ENCODE measurements at places on chromosomes 1 and 21. TPM values are rescaled to one million over a fixed set of nuclear protein-coding genes. Genes with fewer than 3 reads are reported as not detected.

DNA sequence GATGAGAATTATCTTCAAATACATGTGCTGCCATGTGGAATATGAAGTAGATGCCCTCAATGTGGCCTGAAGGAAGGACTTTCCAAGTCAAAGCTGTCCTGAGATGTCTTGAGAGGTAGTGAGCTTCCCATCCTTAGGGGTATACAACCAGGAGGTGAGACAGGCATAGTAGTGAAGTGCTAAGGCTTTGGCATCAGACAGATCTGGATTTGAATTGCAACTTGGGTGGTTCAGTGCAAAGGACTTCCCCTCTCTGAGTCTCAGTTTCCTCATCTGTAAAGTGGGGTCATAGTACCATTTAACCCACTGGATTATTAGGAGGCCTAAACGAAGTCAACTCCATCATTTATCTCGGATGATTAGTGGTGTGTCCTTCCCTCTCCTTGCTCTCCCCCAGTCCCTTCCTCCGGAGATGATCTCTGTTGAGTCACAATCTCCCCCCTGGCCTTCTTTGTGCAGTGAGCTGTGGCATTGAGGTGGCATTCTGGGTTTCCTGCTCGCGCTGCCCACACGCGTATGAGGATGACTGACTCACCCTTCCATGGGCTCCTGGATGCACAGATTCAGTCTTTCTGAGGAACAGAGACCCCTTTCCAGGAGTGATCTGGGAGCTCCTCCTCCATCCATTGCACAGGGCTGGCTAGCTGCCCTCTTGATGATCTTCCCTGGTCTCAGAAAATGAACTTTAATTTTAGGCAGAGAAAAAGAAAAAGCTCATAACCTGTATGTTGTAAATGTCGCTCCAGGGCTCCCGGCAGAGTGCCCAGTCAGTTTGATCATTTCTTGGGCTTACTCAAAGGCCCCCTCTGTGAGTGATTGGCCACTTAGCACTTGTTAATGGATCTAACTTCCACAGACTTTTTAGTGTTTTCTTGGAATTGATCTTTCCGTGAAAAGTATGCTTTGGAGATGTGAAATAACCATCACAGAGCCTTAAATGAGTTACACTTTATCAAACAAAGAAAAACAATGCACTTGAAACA is 354.6 kb downstream of the PTPRU start:
- no peak for DNase-seq

DNA sequence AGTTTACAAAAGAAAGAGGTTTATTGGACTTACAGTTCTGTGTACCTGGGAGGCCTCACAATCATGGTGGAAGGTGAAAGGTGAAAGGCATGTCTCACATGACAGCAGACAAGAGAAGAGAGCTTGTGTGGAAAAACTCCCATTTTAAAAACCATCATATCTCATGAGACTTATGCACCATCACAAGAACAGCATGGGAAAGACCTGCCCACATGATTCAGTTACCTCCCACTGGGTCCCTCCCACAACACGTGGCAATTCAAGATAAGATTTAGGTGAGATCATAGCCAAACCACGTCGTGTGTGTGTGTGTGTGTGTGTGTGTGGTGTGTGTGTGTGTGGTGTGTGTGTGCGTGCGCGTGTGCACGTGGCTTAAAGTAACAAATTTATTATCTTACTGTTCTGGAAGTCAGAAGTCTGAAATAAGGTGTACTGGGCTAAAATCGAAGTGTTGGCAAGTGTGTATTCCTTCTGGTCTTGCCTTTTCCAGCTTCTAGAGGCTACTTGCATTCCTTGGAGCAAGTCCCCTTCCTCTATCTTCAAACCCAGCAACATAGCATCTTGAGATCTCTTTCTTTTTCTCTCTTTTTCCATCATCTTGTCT is 48.1 kb upstream of the MPC2 start:
- no peak for DNase-seq

DNA sequence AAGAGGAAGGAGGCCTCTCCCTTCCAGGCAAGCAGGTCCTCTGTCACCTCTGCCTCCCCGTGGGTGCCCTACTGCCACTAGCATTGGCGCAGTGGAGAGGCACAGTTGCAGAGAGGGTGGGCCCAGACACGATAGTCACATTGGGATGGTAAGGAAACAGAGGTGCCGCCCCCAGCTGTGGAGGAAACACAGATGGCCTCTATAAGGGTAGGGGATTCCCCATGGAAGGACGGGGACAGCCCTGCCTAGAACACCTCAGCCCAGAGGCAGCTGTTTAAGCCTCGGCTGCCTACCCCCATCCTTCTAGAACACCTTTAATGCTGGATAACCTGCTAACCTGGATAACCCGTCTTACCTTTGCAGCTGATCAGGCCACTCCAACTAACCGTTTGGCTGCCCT is 65.7 kb upstream of the CNTN2 start:
- DNase-seq: no peak

DNA sequence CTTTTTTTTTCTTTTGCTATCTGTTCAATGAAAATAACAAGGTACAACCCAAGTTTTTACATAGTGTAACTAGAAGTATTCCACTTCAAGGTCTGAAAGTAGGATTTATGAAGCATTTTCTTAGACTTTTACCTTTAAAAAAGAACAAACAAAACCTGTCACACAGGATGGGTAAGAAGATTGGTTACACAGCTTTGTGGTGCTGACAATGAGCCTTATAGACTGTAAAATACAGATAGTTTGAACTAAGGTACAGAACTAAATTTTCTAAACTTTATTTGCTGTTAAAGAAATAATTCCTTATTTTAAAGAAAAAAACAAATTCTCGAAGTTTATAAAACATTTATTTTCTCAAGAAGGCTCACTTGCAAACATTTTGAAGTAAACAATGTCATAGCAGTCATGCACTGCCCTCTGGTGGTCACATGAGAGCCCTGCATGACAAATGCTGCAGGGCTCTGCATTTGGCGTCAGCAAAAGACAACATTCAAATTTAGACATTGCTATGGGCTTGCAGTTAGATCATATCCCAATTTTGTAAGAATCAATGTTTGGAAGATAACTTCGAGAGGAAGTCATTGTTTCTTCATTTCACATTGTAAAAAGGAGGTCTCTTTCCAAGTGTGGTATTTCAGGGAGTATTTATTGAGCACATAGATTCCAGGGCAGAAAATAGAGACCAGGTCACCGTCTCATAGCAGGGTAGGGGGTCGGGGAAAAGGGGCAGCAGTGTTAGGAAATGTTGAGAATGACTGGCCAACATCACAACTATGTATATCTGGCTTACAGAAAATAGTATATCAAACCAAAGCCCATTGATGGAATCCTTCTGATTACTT is 115.3 kb upstream of the FMN2 start:
- DNase-seq: no peak

DNA sequence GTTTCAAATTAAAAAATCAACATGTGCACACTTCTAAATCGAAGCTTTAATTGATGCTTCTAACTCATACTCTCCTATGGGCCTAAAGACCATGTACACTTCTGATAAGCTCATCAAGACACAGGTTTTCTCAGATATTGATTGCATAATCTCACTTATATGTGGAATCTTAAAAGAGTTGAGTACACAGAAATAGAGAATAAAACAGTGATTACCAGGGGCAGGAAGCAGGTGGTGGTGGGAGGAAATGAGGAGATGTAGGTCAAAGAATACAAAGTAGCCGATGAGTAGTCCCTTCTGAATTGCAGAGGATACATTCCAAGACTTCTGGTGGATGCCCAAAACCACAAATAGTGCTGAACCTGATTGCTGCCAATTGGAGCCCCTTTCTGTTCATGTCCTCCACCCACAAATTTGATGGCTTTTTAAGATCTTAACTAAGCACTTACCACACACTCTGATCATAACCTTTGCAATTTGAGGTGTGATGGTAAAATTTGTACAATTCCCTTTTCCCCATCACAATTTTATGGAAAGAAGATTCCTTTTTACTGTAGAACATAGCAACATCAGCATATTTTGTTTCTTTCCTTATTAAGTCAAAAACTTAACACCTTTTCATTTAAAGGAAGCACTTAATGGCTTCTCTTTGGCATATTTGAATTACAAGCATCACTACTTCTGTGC is 3.3 kb upstream of the CD1B start:
- DNase-seq: no peak

Gene CR2
- not detected for total RNA-seq

- DNase-seq: peak; percentile 78
These were observed 10.2 kb upstream of the IFI16 start for GRCh38 chr1:158999316-159000069.

- no peak for DNase-seq
These were observed 411.0 kb upstream of the ESRRG start for GRCh38 chr1:217133958-217134856.

- DNase-seq: no peak
These were observed 36.9 kb upstream of the POU3F1 start for GRCh38 chr1:38083541-38083940.

DNA sequence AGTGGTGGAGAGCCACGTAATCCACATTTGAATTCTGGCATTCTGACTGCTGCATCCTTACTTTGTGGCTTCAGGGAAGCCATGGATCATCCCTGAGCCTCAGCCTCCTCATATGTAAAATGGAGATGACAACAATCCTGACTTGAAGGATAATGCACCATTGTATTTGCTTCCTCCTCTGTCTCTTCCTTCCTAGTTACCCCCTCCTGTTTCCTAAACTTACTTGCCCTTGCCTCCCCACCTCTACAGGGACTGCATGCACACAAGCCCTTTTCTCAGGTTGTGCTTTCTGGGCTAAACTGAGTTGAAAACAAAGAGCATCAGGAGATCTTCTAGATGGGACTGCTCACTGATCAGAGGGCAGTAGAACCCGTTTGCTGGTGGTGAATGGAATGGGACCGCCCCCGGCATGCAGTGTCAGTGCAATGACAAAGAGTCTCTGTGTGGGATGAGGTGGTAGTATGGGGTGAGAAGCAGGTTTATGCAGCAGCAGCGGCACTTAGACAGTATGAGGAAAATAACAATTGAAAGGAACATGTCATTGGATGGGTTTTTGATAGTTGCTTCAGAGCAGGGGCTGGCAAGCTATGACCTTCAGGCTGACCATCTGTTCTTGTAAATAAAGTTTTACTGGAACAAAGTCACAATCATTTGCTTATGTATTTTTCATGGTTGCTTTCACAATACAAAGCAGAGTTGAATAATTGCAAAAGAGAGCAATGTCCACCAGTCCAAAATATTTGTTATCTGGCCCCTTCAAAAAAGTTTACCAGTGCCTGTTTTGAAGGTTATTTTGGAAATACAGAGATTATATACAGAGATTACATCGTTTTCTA is 6.1 kb upstream of the ADAMTS1 start:
- DNase-seq: no peak

DNA sequence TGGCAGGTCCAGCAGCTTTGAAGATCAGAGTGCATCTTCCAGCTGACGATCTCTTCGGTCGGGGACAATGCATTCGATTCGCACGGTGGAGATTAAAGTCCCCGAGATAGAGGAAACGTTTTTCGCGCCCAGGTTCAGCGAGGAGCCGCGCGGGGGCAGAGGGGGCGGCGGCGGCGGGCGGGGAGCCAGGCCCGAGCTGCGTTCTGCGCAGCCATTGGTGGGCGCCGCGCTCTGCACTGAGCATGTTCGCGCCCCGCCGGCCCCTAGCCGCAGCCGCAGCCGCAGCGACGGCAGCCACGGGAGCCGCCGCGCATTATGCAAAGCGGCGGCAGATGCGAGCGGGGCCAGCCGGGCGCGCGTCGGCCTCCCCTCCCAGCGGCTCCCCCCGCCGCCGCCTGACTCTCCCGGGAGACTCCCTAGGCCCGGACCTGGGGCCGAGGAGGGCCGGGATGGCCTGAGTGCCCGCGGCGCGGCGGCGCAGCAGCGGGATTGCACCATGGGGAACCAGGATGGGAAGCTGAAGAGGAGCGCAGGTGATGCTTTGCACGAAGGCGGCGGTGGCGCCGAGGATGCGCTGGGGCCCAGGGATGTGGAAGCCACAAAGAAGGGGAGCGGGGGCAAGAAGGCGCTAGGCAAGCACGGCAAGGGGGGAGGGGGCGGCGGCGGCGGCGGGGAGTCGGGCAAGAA is at the start of gene FMN2:
Gene FMN2 (plus strand): TSS at position 270 of the 687 bp plus-strand sequence. CDS start 227 bp downstream, at position 497.
- DNase-seq: no peak

GRCh38 chr1:180947901-180948640 is 35.4 kb downstream of the KIAA1614 start:
- no peak for DNase-seq

DNA sequence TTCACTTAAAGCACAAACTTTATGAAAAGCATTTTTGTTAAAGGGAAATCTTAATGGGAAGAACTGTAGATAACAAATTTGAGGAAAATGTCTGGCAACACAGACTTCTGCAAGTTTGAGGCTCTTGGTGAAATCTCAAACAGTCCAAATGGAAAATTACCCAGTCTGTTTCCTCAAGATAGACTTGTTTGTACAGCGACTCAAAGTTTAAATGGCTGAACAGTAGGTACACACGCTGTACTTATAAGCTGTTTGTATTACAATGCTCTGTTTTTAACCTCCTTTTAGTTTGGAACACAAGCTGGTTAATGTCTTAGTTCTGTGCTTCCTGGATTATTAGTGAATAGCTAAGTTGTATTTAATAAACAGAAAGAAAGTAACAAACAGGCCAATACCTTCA is 217.1 kb downstream of the NFIA start:
- DNase-seq: no peak

GRCh38 chr1:232764458-232765251 is 40.6 kb upstream of the MAP10 start:
- DNase-seq: no peak

Gene CCDC17
- total RNA-seq: 1.00 TPM

- no peak for DNase-seq
These were observed 5.8 kb upstream of the EPHA8 start for GRCh38 chr1:22557341-22557950.

DNA sequence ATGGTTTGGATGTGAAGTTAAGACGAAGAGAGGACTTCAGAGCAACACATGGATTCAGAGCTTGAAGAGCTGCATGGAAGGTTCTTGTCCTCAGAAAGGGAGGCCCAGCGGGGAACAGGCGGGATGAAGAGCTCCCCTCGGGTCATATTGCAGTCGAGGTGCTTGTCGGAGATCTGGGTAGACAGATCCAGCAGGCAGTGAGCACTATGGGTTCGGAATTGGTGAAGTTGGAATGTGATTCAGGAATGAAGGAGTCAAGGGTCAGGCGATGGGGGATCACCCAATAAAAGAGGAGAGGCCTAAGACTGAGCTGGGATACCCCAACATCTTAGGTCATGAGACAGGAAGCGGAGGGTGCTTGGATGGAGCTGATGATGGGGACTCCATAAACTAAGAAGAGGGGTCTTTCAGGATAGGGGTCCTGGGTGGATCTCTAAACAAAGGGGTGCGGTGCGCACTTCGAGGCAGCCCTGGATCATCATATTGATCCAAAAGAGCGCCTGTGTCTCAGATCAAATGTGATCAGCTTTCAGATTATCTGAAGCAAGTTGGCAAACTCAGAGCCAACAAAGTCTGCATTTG is 176.3 kb upstream of the VAMP3 start:
- DNase-seq: no peak

Gene FAM131C
- total RNA-seq: 3.4 TPM

DNA sequence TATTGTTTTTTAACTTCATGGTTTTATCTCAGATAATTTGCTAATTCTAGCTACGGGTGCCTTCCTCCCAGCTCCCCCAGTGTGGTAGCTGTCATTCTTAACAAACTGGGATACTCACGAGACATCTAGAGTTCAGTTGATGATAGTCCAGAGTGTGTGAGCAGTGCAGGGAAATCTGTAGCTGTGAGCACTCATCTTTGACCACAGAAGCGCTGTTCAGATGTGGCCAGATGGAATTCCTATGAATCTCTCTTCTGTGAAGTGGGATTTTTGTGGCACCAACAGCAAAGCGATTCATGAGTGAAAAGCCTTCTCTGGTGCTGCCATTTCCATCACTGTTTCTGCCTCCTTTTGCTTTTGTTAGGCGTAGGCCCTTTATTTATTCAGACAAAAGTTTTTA is 125.1 kb downstream of the NFIA start:
- DNase-seq: no peak

GRCh38 chr1:227796359-227796915 is 19.0 kb upstream of the PRSS38 start:
- no peak for DNase-seq

- DNase-seq: peak; percentile 17
These were observed 56.6 kb upstream of the EDN2 start for GRCh38 chr1:41540886-41541591.

Gene SLC45A1
- 1.6 TPM for total RNA-seq
